Activated CD8-positive, alpha-beta memory T cell treated with anti-CD3 and anti-CD28 coated beads, Interleukin-2, amount 10 ng/mL, durations not matched to agents 7 days and 5 days (primary cell): ENCODE measurements at places on chromosomes 7 and 10.

DNA sequence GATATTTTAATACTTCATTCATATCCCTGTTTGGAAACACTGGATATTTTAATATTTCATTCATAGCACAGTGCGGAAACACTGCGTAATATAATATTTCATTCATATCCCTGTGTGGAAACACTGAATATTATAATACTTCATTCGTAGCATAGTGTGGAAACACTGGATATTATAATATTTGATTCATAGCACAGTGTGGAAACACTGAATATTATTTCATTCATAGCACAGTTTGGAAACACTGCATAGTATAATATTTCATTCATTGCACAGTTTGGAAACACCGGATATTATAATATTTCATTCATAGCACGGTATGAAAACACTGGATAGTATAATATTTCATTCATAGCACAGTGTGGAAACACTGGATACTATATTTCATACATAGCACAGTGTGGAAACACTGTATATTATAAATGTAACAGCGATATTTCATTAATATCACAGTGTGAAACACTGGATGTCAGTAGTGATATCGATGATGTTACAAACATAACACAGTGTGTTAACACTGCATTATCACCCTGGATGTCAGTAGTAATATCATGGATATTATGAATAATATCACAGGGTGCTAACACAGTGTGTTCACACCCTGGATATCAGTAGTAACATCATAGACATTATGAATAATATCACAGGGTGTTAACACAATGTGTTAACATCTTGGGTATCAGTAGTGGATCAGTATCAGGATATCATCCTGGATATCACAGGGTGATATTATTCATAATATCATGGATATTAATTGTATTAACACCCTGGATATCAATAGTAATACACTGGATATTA, 2.9 kb upstream of the TMEM225B start:
- H3K4me1 ChIP-seq = no peaks in the 10 kb centered on the region
- H3K27me3 ChIP-seq = no peaks in the 10 kb centered on the region
- no peak overlapping the region for H3K4me3 ChIP-seq
- no peak for DNase-seq
- no peaks in the 10 kb centered on the region for H3K36me3 ChIP-seq
- no peak overlapping the region for H3K27ac ChIP-seq

DNA sequence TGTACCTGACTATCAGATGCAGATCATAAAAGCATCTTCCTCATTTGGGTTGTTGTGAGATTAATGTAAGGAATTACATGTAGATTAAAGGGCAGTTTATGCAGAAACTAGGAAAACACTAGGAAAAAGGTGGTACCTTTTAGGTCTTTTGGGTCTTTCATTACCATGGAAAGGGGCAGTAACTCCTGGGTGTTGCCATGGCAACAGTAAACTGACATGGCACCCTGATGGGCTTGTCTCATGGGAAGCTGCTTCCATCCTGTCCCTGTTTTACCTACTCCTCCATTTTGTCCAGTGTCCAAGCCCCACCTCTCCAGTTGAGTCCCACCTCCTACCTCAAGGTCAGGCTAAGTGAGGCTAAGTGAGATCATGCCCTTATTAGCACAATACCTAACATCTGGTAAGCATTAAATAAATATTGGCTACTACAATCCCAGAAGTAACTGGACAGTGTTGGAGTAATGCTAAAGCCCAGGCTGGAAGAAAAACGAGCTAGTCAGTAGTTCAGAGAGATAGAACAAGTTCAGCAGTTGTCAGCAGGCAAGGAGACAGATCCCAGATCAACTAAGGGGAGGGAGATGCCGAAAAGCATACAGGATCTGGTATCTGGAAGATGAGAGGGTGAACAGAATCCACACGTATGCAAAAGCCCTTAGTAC, 240.0 kb upstream of the AUTS2 start:
- H3K27me3 ChIP-seq = no peaks in the 10 kb centered on the region
- H3K27ac ChIP-seq = no peak overlapping the region
- H3K4me1 ChIP-seq = no peaks in the 10 kb centered on the region
- H3K36me3 ChIP-seq = no peaks in the 10 kb centered on the region
- no peak overlapping the region for H3K4me3 ChIP-seq

DNA sequence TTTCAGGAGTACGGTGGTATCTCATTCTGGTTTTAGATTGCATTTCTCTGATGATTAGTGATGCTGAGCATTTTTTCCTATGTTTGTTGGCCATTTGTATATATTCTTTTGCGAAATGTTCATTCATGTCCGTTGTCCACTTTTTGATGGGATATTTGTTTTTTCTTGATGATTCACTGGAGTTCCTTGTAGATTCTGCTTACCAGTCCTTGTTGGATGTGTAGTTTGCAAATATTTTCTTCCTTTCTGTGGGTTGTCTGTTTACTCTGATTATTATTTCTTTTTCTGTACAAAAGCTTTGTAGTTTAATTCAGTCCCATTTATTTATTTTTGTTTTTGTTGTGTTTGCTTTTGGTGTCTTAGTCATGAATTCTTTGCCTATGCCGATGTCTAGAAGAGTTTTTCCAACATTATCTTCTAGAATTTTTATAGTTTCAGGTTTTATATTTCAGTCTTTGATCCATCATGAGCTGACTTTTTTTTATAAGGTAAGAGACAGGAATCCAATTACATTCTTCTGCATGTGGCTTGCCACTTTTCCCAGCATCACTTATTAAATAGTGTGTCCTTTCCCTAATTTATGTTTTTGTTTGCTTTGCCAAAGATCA, 320.5 kb downstream of the MAGI2 start:
- no peak overlapping the region for H3K27ac ChIP-seq
- H3K4me1 ChIP-seq = no peaks in the 10 kb centered on the region
- DNase-seq = no peak
- no peaks in the 10 kb centered on the region for H3K36me3 ChIP-seq

DNA sequence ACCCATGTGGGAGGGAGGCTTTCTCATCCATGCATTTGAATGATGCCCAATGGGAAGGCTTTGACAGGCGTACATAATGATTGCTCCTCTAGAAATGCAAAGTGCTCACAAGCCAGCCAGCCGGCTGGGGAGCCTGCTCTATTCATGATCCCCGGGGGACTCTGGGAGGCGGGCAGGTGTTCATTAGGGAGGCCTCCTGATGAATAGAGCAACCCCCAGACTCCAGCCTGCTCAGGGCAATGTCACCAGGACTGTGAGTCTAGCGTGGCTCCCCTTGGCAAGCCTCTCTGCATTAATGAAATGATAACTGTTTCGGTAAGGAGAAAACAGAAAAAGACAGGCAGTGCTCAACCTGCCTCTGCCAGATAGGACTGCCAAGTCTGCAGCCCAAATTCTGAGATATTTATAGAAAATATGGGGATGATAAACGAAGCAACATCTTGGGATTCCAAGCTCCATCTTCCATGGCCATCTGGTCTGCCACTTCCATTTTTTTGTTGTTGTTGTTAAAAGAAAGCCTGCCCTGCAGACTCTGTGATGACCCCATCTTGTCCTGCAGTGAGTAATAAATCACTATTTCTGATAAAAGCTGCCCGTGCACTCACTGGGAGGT, 236.4 kb downstream of the PRPF18 start:
- H3K4me3 ChIP-seq = no peak overlapping the region
- H3K27ac ChIP-seq = no peak overlapping the region
- peaks cover 3% of the 10 kb centered on the region for H3K27me3 ChIP-seq

DNA sequence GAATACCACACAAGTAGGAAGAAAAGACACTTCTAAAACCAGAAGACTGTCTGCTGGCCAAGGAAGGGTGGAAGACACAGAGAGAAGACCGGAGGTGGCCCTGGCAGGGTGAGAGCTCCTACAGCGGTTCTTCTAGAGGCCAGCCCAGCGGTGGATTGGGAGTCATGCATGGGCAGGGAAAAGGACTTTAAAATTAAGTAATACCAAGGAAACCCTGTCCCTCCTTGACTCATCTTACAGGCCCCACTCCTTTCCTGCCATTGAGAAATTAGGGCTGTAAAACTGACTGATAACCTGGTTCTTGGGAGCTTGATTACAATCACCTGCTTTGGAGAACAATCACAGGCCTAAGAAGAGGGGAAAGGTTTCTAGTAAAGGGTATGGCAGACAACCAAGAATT, 16.1 kb downstream of the CALML3 start:
- H3K27me3 ChIP-seq = peaks cover 43% of the 10 kb centered on the region
- no peak for DNase-seq
- H3K36me3 ChIP-seq = peaks cover 4% of the 10 kb centered on the region
- no peak overlapping the region for H3K4me3 ChIP-seq
- H3K27ac ChIP-seq = no peak overlapping the region
- no peaks in the 10 kb centered on the region for H3K4me1 ChIP-seq
